ENCODE measurements at places on chromosomes 1 and 21.

GRCh38 chr1:24344090-24344742 is 25.1 kb downstream of the GRHL3 start:
- no peak for DNase-seq

DNA sequence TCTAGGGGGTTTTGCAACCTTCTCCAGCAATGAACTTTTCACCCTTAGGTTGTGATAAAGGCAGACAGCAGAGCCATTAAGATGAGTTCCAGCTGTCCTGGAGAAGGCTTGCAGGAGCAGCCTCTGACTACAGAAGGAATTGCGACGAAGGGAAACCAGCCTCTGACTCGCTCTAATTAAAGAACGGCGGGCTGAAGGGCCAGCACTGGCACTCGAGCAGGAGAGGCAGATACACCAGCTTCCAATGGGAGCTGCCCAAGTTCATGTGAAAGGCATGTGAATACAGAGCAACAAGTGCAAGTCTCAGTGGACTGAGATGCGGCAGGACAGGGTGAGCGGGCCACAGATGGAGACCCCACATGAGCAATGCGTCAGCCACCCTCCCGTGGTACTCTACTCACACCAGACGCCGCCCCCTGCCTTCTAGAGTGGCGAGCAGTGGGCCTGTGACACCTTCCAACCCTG is 15.7 kb downstream of the RCC2 start:
- DNase-seq: no peak

DNA sequence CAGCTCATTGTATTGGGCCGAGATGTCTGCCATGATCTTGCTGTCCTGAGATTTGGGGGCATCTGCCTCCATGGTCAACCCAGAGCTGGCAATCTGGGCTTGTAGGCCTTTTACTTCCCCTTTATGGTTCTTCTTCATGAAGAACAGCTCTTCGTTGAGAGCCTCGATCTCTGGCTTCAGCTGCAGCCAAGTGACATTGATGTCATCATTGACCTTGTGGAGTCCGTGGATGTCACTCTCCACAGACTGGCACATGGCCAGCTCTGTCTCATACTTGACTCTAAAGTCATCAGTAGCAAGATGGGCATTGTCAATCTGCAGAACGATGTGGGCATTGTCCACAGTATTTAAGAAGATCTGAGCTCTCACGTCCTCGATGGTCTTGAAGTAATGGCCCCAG is 29.2 kb downstream of the RAP1A start:
- DNase-seq: no peak

DNA sequence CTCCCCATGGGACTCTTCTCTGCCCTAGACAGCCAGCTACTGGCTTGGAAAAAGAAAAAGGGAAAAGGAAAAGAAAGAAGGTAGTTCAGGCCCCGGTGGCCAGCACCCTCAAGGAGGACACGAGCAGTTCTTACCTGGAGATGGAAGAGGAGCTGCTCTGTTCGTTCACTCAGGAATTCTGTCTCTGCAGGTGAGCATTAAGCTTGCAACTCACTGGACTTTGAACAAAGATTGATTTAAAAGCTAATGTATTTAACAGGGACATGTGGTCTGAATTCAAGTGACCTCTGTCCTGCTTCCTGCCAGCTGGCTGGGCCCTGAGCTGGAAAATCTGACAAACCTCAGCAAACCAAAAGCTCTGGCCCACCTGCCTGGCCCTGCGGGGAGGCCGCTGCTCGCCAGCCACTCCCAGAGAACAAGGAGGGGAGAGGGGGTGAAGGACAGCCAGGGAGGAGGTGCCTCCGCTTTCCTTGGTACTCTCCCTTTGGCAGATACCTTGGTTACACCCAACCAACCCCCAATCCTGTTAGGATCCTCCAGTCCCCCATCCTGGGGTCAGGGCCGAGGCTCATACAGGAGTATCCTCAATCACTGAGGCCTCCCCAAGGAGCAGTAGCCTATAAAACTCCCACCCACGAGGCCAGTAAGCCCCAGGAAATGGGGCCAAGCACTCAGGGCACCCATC is at the start of gene PDZK1:
TSS of gene PDZK1 (minus strand) at position 186 of the 685 bp plus-strand sequence. CDS start 19,347 bp downstream, outside the sequence.
- no peak for DNase-seq

DNA sequence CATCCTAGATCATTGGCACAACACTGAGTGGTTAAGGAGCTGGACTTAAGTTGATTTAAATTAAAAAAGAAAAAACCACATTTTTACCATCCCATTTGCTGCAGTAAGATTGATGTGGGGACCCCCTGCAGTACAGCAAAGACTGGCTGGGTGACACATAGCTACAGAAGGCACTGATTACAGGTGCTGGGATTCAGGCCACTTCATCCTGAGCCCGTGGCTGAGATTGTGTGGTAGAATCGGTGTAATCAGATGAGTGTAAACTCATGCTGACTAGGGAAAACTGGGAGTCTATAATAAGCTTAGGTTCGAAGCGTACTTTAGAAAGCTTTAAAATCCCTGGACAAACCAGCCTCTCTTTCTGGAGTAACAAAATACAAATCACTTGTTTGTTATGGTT is 70.1 kb downstream of the SLC25A24 start:
- no peak for DNase-seq

DNA sequence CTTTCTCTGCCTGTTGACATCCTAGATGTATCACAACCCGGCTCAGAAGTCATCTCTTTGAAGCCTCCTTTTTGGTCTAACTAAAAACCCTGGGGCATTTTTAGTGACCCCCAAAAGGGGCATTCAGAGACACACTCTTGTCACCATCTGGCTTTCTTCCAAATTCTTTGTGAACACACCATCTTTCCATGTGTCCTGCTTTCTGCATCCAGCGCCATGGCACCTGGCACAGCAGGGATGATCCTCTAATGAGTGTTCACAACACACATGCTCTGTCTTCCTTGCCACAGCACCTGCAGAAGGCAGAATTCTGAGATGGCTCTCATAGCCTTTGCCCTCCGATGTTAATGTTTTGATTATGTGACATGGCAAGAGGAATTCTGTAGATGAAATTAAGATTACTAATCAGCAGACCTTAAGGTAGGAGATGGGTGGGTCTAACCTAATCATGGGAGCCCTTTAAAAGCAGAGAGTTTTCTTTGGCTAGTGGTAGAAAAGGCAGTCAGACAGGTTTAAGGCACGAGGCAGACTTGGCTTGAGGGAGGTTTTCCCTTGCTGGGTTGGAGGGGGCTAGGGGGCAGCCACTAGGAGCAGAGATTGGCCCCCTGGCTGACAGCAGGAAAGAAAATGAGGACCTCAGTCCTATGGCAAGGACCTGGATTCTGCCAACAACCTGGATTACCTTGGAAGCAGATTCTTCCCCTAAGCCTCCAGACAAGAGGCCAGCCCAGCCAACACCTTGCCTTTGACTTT is 4.9 kb upstream of the TMEM61 start:
- no peak for DNase-seq

- no peak for DNase-seq
Observed at GRCh38 chr1:162388615-162389014, 7.1 kb downstream of the C1orf226 start.

DNA sequence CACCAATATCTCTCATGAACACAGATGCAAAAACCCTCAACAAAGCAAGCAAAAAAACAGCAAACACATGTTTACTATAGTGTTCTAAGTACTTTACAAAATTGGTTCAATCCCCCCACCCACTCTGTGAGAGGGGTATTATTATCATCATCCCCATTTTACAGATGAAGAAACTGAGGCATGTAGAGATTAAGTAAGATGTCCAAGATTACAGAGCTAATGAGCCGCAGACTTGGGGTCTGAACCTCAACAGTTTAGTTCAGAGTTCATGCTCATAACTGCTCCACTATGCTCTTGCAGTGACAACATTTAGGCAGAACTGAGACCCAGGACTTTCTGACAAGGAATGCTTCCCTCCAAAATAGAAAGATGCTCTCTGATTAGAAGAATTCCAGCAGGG is 21.9 kb downstream of the CLSTN1 start:
- no peak for DNase-seq

DNA sequence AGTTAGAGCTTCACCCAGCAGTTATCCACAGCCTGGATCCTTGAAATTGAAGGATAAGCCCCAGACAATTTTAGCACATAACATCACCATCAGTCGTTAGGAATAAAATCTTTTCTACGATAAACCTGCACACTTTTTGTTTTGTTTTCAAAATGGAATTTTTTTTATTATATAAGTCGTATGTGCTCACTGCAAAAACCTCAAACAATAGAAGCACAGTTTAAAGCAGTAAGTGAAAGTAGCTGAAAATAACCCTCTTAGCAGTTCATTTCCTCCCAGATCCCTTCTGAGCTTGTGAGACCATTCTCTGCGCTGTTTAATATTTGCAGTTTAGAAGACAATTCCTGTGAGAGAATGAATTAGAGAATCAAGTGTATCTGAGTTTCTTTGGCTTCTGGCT is 38.3 kb downstream of the ELK4 start:
- no peak for DNase-seq

- no peak for DNase-seq
Observed at GRCh38 chr1:111628153-111628552, 8.6 kb downstream of the RAP1A start.

GRCh38 chr21:43306911-43307676 is 119.8 kb downstream of the SIK1 start:
- DNase-seq: no peak

DNA sequence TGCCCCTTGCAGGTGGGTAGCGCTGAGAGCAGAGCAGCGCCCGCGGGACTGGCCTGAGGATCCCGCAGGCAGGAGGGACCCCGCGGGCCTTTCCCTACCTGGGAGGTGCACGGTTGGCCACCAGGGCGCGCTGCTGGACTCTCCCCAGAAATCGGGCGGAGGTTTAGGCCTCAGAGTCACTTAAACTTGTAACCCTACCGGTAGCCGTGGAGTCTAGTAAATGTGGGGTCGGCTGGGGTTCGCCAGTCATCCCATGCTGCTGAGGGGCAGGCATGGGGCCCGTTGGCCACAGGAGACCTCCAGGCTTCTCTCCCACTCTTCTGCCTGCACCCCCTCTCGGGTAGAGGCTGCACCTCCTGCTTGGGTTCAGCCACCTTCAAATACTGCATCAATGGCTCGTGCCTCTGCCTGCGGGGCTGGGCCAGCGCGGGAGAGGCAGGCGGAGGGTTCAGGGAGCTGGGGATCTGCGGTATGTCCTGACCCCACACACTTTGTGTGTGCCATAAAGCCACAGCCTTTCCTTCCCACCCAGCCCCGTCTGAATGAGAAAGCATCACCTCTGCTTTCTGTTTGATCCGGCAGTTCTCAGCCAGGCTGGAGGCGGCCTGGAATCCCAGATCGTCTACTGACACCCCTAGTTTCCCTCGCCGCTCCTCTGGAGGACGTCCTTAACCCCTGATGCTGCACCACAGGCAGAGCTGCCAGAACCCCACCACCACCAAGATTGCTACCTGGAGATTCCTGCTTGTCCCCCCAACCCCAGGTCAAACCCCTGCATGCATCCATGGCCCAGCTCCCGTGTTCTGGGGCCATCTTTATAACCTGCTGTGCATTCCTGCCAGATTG is 12.3 kb upstream of the GSTM4 start:
- no peak for DNase-seq

GRCh38 chr1:12658531-12659453 is 14.9 kb downstream of the AADACL4 start:
- DNase-seq: peak; percentile 64

DNA sequence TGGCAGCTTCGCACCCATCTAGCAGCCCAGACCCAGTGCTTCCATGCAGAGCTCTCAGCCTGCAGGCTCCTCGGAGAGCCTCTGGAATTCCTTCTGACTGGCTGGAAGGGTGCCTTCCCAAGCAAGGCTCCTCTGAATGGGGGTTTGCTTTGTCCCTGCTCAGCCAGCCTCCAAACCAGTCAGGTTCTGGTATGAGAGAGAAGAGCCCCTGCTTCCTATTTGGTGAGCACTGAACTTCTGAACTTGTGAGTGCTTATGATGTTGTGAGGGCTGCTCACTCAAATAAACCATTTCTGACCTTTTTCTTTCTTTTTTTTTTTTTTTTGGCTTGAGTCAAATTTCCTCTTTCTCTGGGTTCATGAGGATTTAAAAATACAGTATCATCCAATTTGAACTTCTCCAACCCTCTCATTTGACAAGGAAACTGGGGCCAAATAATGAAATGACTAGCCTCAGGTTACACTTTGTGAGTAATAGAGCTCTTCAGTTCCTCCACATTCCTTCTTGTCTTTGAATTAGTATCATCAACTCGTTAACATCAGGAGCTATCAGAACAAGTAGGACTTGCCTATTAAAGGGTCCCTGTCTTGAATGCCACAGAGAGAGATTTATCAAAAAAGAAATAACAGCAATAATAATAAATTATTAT is 39.6 kb downstream of the GFI1 start:
- no peak for DNase-seq

GRCh38 chr1:187837787-187838186 is 1009.0 kb downstream of the PLA2G4A start:
- DNase-seq: no peak

GRCh38 chr1:41360074-41360785 is 1.0 kb upstream of the FOXO6 start:
- no peak for DNase-seq

- DNase-seq: no peak
Observed at GRCh38 chr1:76868154-76868882, 1.0 kb downstream of the ST6GALNAC5 start.

DNA sequence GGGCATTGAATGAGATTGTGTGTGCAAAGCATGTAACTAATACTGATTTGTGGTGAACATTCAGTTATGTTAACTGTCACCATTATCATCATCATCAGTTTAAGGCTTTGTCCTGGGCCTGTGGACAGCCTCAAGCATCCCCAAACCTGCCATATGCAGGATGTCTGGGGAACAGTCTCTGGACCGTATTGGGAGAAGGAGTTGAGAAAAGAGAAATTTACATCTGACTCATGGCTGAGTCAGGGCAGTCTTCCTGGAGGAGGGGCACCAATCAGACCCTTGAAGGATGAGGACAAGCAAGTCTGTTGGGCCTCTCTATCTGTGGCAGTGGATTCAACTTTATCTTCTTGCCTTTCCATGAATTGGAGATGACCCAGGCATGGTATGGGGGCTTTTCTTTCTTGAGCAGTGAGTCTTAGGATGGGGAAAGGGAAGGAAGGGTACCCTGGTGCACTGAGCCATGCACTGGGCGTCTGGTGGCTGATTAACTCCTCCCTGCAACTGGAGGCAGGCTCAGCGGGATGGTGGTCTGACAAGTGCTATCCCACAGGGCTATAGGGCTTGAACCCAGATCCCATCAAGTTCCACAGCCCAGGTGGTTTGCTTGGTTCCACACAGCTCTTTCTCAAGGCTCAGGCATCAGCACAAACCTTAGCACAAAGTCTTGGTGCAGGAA is 2.9 kb downstream of the PADI3 start:
- peak; percentile 35 for DNase-seq

- no peak for DNase-seq
Observed at GRCh38 chr1:243315893-243316292, 60.1 kb downstream of the SDCCAG8 start.

DNA sequence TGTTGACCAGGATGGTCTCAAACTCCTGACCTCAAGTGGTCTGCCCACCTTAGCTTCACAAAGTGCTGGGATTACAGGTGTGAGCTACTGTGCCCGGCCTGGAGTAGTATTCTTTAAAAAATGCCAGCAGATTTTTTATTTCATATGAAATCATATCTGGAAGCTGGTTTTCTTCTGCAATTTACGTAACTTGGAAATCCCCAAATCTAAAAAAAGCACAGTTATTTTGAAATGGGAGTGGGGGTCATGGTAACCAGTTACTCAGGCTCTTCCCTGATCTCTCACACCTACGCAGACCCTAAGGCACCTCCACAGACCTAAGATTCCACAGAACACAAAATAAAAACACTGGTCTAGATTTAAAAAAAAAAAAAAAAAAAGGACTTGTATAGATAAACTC is 219.8 kb downstream of the DAB1 start:
- no peak for DNase-seq

GRCh38 chr1:33718186-33718585 is 145.7 kb upstream of the HMGB4 start:
- no peak for DNase-seq
